ENCODE measurements at places on chromosomes 5 and 9. TPM values are rescaled to one million over a fixed set of nuclear protein-coding genes. Genes with fewer than 3 reads are reported as not detected.

DNA sequence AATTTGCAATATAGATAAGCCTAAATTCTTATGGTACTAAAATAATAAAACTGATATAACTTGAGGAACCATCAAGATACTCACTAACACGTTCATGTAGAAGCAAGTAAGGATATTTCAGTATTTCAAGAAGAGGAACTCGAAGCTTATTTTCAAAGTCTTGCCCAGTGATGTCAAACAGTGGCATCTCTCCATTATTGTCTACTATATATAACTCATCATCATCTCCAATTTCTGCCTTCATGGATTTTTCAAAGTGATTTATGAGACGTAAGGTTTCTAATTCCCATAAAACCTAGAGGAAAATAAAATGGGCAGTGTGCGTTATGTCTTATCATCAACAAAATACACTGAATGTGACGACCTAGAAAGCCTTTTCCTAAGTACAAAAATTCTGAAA, 8.6 kb downstream of the SETX start:
- no peak for DNase-seq

DNA sequence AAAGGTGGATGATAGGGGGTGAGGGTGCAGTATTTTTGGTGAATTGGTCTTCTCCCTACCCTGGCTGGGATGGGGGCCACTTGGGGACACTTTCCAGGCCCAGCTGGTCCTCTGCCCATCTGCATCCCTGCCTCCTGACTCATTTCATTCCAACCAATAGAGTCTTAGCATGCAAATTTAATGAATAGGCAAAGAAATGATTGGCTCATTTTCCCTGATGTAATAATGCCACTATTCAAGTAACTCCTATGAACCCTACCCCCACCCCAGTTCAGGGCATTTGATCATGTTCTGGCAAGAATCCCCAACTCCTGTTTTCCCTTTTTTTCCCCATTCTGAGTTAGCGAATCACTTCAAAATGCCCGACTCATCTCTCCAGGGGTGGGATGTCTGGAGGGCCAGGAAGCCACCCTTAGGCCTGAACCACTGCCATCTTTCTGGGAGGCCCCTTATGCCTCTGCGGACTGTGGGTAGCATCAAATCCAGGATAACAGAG, 56.7 kb downstream of the PCDH1 start:
- no peak for DNase-seq

DNA sequence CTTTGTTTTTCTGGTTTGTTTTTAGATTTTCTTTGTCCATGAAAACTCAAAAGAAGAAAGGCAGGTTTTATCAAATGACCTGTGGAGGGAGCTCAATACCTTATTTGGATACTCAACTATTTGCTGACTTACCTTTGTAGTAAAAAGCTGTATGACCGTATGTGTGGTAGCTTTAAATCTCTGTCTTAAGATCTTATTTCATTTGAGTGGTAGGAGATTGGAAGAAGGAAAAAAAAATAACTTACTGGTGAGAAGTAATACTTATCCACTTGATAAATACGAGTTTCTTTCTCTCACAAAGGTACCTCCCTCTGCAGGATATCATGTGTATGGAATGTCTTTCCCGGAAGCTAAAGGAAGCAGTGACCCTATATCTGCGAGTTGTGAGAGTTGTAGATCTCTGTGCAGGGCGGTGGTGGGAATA, 15.0 kb downstream of the FBXO38 start:
- DNase-seq = no peak

- no peak for DNase-seq
Measured at GRCh38 chr9:6268826-6269397, 53.3 kb downstream of the IL33 start.

- no peak for DNase-seq
Measured at GRCh38 chr5:16837305-16837704, 98.8 kb downstream of the MYO10 start.

- DNase-seq = no peak
Measured at GRCh38 chr5:135010502-135011354, 23.3 kb downstream of the PITX1 start.

GRCh38 chr9:136185596-136186366, 19.1 kb downstream of the LHX3 start:
- no peak for DNase-seq

- no peak for DNase-seq
Measured at GRCh38 chr5:140003519-140003918, 39.6 kb downstream of the NRG2 start.

DNA sequence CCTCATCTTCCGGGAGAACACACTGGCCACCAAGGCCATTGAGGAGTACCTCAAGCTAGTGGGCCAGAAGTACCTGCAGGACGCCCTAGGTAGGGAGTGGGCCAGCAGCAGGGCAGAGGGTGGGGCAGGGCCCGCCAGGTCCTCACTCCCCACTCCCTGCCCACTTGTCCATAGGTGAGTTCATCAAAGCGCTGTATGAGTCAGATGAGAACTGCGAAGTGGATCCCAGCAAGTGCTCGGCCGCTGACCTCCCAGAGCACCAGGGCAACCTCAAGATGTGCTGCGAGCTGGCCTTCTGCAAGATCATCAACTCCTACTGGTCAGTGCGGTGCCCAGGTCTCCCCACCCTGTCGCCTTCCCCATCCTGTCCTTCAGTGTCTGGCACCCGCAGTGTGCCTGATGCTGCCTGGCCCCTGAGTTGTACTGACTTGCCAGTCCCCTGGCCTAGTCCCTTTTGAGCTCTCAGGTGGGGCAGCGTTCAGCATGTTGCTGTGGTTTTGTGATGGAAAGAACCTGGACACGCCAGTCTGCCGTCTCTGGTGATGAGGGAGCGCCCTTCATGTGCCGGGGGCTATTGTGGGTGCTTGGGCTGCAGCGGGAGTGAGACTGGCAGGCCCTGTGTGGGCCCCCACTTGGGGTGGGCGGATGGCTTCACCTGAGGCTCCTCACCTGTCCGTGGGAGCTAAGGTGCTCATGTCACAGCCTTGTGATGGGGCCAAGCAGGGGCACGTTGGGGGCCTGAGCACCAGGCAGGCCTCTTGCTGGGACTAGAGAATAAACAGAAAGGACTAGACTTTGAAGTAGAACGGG, 112.3 kb downstream of the DAB2IP start:
- no peak for DNase-seq

DNA sequence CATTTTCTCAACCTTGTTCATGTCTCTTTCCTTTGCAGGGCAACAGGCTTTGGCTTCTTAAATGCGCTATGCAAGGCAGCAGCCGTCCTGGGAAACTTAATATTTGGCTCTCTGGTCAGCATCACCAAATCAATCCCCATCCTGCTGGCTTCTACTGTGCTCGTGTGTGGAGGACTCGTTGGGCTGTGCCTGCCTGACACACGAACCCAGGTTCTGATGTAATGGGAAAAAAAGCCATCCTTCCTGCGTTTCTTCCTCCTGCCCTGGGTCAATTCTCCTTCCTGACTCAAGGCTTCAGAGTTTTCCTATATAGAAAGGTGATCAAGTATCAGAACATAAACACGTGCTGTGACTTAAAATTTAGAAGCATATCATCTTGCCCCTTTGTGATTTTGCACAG, 77.8 kb upstream of the IQGAP2 start:
- DNase-seq = no peak

- no peak for DNase-seq
Measured at GRCh38 chr5:54363669-54364068, 53.3 kb upstream of the ARL15 start.

DNA sequence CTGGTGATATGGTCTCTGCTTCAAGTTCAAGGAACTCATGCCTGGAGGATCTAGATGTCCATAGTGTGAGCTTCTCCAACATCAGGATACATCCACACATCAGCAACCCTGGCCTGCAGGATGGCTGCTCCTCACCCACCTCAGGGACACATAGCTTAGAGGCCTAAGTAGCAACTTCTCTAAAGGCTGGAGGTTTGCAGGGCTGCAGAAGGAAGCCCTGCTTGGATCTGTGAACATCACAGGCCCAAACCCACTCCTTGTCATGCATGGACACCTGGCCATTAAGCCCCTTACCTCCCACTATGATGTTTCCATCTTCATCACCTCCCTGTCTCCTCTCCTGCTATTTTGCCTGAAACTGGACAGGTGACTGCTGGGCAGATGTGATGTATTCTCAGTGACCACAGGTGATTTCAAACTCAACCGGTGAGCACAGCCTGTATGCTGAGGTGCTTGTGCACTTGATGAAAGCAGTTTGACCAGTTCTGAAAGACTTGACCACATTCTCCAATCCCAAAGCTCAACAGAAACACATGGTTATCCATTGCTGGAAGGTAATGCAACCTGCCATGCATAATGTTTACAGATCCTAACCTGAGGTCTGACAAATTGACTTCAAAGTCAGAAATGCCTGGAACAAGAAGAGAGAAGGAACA, 205.2 kb downstream of the FSTL4 start:
- no peak for DNase-seq

DNA sequence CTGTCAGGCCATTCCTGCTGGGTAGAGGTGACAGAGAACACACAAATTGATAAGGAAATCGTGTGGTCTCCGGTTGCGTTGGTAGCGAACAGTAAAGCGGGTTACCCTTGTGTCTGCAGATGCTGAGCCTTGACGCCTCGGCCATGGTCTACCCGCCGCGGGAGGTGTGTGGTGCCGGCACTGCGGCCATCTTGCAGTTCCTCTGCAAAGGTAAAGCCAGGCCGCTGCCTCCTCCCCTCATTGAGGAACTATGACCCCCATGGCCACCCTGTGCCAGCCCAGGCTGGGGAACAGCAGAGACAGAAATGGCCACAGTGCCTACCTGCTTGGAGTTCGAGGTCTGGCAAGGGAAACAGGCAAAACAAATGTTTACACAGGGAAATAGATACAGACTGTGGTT, 16.3 kb downstream of the LRSAM1 start:
- DNase-seq = no peak

- no peak for DNase-seq
Measured at GRCh38 chr9:79800578-79800977, 228.8 kb downstream of the TLE4 start.

- DNase-seq = no peak
Measured at GRCh38 chr9:84667571-84668195, 1.8 kb upstream of the NTRK2 start.

- DNase-seq = no peak
Measured at GRCh38 chr9:110440172-110440571, 102.5 kb upstream of the TXNDC8 start.

- DNase-seq = peak; percentile 15
Measured at GRCh38 chr5:138990986-138991590, 116.0 kb upstream of the LRRTM2 start.

- DNase-seq = no peak
Measured at GRCh38 chr5:53739111-53739510, 178.7 kb downstream of the NDUFS4 start.

DNA sequence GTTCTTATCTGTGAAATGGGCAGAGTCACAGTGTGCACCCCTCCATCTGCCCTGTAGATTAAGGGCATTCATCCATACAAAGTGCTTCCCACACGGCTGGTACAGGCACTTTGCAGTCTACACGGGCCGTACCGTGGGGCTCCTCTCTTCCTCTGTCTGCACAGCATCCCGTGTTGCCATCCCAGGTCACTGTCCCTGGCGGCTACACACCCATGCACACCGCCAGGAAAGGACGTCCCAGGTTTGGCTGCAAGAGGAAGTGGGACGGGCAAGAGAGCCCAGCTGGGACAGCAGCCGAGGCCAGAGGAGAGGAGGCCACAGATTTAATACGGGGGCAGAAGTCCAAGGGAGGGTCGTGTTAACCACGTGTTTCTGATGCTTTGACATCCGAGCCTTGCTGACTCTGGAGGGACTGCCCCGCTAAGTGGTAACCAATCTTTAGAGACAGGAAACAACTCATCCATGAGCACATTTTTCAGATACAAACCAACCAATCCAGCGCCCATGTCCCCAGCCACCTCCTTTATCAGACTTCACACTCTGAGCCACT, 120.0 kb downstream of the ZNF354C start:
- DNase-seq = no peak

DNA sequence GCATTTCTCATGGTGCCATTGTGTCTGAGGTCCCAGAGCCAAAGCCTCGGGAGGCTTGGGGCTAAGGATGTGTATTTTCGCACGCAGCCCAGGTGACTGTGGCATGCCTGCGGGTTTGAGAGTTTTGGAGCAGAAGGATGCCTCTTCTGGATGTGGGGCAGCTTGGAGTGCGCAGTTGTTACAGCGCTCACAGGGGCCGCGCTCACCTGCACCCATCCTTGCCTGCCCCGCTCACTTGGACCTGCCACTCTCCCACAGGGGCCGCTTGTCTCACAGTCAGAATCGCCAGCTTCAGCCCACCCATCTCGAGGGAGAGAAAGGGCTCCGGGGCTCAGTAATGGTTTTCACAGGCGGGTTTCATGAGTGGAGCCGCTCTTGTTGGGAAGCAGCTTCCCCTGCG, 132.9 kb downstream of the MVB12B start:
- no peak for DNase-seq

DNA sequence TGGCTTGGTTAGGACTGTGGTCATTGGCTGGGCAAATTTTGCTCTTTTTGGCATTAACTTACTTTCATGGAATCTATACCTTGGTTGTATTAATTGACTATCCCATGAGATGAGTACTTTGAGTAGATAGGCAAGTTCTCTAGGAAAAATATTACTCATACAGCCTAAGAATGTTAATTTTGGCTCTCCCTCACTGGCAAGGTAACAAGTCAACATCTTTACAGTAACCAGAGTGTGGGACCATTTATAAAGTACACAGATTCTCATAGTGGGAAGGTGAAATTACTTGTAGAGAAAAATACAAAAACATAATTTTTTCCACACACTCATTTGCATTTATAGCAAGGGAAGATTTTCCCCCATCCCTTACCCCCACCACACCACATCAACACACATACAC, 154.6 kb upstream of the ZNF608 start:
- no peak for DNase-seq

The TMC1 gene
- total RNA-seq = not detected

The TIGD6 gene
- total RNA-seq = 1.5 TPM

The NME5 gene
- total RNA-seq = not detected

The TLX3 gene
- total RNA-seq = not detected

The PCDHGA4 gene
- total RNA-seq = not detected

The ARHGEF37 gene
- total RNA-seq = not detected

The TRIM36 gene
- not detected for total RNA-seq

The SNX18 gene
- total RNA-seq = 12.9 TPM

The HSPA4 gene
- 24.4 TPM for total RNA-seq

The CARD6 gene
- total RNA-seq = 0.39 TPM

The AJM1 gene
- total RNA-seq = 2.1 TPM

The PHPT1 gene
- 15.7 TPM for total RNA-seq

Data from CD8-positive, alpha-beta T cell (primary cell).